ENCODE measurements at places on chromosomes 11 and 22. TPM values are rescaled to one million over a fixed set of nuclear protein-coding genes. Genes with fewer than 3 reads are reported as not detected.

Gene WNT11
- 24.8 TPM for total RNA-seq

Gene HMOX1
- 11.5 TPM for total RNA-seq

Gene RAB38
- 3.5 TPM for total RNA-seq

- no peak for DNase-seq
These were observed 33.0 kb upstream of the RDX start for GRCh38 chr11:110329445-110329844.

DNA sequence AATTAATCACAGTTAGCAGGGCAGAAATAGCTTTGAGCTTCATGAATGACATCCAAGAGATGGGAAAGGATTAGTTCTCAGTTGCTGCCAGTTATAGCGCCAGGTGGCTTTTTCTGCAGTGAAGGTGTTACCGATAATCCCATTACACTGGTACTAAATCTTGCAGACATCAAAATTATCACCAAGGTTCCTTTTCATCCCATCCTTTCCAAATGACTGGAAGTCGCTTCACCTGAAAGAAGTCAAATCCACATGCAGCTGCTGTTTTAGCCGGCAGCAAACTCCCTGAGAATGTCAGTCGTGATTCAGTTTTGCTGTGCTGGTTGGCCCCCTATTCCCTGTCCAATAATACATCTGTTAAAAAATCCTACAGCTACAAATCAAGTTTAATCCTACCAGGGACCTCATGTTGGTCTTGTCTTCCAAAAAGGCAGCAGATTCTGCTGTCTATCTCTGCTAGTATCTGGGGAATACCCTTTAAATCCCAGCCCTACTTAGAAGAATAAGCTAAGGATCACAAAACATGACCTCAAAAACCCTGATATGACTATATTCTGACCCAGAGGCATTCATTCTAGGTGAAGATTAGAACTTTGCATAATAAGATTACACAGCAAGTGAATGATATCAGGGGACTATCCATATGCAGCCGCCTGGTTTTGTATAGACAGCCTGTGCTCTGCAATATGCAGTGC lies 31.7 kb downstream of the IMMP1L start:
- DNase-seq = peak; percentile 1

DNA sequence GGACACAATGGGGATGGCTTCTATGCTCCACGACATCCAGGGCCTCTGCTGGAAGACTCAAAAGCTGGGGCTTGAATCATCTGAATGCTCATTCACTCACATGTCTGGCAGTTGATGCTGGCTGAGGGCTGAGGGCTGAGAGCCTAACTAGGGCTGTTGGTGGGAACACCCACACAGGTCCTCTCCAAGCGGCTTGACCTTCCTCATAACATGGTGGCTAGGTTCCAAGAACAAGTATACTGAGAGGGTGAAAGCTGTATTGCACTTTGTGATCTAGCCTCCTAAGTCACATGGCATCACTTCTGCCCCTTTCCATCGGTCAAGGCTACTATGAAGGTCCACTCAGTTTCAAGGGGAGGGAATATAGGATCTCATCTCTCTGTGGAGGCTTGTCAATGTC lies 7.5 kb downstream of the TMEM151A start:
- no peak for DNase-seq

GRCh38 chr22:35051013-35051535 lies 14.9 kb upstream of the ISX start:
- DNase-seq = no peak

GRCh38 chr11:3154001-3154599 lies 11.0 kb downstream of the OSBPL5 start:
- no peak for DNase-seq

Gene APOL4
- total RNA-seq = 19.4 TPM

DNA sequence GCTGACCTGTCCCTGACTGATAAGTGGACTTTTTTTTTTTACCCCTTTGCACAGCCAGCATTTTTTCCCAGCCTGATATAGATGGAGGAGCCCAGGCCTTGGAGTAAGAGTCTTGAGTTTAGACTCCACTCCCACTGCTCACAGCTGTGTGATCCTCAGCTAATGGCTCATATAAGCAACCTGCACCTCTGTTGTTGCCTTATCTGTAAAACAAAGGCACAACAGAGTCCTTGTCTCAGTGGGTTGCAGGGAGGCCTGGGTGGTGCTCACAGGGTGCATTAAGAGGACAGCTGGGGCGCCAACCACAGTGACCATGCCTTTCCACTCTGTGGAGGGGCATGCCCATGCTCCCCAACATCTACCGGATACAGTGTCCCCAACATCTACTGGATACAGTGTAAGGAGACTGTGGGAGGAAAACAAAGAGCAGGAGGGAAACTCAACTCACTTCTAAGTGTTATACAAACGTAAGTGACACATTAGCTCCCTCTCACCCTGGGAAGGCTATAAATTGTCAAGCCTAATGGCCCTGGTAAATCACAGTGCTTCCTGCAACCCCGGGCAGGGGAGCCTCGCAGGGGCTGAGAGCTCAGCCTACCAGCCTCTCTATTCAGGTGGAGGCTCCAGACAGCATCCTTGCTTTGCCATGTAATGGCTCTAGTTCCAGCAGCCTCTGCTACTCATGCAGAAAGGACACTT lies 109.5 kb downstream of the TENM4 start:
- DNase-seq = no peak

DNA sequence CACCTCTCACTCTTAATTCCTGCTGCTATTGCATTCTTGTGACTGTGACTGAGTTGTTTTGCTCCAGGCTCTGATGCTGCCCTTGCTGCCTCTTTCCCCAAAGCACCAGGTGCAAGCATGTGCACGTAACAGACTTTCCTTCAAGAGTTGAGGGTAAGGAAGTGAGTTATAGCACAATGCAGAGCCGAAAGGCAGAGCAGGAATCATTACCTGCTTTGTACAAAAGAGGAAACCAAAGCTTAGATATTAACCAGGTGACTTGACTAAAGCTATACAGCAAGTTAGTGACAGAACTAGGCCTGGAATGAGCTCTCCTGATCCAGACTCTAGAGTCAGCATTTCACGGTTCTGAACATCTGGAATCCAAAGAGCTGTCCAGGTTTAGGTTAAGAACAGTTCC lies 33.6 kb downstream of the NEU3 start:
- DNase-seq = no peak

Gene TRIM51
- total RNA-seq = not detected

GRCh38 chr22:36211237-36211861 lies 9.7 kb upstream of the APOL4 start:
- peak; percentile 64 for DNase-seq

DNA sequence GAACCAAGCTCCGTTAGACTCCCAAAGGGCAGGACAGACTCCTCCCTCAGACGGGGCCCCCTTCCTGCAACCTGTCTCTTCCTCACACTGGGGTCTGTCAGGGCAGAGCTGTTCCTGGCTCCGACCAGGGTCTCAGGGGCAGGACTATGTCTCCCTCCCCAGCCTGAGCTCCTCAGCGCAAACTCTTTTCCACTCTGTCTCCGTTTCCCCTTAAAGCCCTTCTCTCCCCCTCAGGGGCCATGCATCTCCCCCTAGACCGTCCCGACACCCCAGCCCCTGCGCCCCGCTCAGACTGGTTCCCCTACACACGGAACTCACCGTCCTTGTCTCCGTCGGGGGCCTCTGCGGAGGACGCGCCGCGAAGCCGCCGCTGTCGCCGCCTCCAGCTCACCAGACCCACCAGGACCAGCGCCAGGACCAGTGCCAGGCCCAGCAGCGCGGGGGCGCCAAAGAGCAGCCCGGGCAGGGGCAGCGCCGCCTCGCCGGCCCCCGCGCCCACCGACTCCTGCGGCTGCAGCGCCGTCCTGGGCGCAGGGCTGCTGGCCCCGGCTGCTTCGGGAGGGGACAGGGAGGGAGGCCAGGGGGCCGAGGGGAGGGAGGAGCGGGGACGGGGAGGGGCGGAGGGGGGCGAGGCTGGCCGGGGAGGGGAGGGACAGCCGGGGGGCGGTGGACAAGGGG lies 684 bp downstream of the TNFRSF13C start:
- DNase-seq = peak; percentile 63
